Sigmoid colon (tissue), 7 donors: ENCODE measurements at places on chromosomes 11 and 22.

DNA sequence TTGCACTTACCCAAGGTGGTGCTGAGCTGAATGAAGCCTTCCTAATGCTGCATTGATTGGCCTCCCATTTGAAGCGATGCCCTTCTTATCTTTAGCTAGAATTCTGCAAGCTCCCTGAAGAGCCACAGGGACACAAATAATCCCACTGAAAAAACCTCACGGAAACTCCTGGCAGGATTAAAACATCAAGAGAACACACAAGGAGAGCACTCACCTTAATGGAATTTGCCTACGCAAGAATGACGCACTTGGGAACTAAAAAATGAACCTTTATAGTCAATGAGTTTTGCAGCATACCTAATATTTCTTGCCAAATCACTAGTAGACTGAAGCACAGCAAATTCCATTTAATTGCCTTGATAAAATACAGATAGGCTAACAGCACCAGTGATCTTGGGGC lies 232.8 kb upstream of the UBASH3B start:
- DNase-seq = no peak

DNA sequence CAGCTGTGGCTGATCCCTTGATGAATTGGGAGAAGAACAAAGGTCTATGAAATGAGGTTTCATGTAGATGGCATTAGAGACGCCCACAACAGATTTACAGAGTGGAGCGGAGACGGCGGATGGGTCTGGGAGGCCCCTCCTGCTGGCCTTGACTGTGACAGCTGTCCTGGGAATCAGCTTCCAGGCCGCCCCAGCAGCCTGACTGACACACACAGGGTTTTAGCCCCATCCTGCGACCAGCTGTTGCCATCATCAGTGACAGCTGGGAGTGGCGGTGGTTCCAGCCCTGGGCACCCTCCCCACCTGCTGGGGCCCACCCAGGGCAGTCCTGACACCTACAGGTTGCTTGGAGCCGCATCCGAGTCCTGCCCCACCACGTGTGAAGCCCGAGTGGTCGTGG lies 64.0 kb upstream of the PPP6R3 start:
- DNase-seq = no peak

DNA sequence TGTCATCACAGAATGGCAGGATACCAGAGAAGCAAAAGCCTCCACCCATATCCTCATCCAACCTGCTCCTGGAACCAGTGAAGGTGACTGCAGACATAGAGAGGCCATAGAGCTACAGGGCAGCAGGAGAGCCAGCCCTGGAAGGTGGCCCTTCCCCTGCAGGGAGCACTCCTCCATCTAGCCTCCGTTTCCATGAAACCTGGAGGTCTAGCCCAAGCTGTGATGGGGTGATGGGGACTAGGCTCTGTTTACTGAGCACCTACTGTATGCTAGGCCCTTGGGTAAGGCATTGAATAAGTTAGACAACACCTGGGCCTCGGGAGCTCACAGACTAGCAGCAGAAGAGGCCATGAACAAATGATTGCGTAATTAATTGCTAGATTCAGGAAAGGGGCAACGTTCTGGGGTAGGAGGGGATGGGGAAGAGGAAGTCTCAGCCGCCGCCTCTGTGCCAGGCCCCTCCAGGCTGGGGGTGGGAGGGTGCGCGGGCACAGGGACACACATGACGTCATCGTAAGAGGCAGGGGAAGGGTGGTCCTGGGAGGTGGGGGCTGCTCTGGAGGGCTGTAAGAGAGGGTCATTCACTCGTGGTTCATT lies 784 bp upstream of the SYNGR1 start:
- no peak for DNase-seq

DNA sequence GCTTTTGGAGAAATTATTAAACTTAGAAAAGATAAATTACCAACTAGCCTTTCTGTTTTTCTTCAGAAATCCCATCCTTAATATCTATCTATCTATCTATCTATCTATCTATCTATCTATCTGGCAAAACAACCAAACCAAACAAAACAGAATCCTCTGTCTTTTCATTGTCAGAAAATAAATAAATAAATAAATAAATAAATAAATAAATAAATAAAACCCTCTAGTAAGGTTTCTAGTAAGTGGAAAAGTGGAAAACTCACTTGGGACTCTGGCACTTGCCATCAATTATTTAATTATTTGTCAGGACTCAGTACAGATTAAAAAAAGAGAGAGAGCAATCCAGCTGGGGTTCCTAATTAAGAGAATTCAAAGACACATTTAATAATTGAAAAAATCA lies 556.2 kb upstream of the CHORDC1 start:
- DNase-seq = no peak

GRCh38 chr11:27391331-27392015 lies 28.5 kb upstream of the CCDC34 start:
- no peak for DNase-seq

GRCh38 chr11:109939166-109939810 lies 153.9 kb upstream of the ZC3H12C start:
- no peak for DNase-seq
